ENCODE measurements at places on chromosomes 16 and 17. TPM values are rescaled to one million over a fixed set of nuclear protein-coding genes. Genes with fewer than 3 reads are reported as not detected.
A peak's percentile ranks its signal among the peaks of the same experiment; 100 is the strongest.

DNA sequence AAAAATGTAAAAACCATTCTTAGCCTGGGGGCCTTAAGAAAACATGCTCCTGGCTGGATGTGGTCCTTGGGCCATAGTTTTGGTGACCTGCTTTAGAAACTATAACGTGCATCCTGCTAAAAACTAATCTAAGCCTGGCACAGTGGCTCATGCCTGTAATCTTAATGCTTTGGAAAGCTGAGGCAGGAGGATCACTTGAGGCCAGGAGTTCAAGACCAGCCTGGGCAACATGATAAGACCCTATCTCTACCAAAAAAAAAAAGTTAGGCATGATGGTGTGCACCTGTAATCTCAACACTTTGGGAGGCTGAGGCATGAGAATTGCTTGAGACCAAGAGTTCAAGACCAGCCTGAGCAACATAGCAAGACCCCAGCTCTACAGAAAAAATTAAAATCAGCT, 183.8 kb upstream of the CHMP6 start:
- no peak for ATAC-seq

GRCh38 chr16:31079342-31079944, 5.2 kb downstream of the ZNF646 start:
- no peak for ATAC-seq

- ATAC-seq: no peak
Measured at GRCh38 chr16:23174622-23175021, 7.9 kb upstream of the SCNN1G start.

TVP23A gene
- total RNA-seq: 0.54 TPM

DNA sequence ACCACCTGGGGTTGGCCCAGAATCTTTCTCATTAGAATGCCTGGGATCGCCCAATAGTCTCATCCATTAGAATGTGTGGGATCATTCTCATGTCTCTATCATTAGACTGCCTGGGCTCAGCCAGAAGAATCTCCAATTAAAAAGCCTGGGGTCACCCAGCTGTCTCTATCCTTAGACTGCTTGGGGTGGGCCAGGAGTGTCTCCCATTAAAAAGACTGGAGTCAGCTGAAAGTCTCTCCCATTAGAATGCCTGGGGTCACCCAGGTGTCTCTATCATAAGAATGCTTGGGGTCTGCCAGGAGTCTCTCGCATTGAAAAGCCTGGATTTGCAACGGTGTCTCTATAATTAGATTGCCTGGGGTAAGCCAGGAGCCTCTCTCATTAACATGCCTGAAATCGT, 2225.7 kb downstream of the TP53TG3F start:
- no peak for ATAC-seq

DNA sequence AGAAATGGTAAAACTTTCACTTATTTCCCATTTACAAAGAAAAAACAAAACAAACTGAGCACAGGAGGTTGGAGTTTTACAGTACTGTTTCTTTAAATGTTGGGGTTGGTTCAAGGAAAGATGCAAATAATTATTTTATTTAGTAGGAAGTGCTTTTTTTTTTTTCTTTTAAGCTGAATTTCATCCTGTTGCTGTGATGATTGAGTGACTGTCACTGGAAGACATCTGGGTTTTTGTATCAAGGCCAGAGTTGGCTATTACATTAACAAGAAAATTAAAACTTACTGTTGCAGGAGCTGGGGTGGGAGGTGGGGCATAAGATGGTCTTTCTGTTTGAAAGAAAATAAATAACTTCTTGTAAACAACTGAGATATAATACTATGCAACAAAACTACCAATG, 2.3 kb downstream of the SMARCE1 start:
- ATAC-seq: no peak

DNA sequence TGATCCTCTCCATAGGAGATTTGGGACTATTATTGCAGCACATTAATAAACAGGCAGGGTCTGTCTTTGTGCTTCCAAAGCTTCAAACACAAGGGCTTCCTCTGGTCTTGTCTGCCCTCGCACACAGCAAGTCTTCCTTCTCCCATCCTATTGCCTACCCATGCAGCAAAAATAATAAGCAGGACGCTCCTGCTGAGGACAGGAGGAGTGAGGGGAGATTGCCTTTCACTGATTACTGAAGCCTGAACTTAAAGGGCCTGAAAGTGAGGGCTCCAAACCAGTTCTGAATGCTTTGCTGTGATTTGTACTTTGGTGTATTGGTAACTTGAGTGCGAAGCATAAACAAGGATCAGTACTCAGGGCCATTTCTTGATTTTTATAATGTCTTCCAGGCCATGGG, 197.6 kb upstream of the XYLT1 start:
- ATAC-seq: no peak

TSR3 gene
- total RNA-seq: 63.7 TPM

DNA sequence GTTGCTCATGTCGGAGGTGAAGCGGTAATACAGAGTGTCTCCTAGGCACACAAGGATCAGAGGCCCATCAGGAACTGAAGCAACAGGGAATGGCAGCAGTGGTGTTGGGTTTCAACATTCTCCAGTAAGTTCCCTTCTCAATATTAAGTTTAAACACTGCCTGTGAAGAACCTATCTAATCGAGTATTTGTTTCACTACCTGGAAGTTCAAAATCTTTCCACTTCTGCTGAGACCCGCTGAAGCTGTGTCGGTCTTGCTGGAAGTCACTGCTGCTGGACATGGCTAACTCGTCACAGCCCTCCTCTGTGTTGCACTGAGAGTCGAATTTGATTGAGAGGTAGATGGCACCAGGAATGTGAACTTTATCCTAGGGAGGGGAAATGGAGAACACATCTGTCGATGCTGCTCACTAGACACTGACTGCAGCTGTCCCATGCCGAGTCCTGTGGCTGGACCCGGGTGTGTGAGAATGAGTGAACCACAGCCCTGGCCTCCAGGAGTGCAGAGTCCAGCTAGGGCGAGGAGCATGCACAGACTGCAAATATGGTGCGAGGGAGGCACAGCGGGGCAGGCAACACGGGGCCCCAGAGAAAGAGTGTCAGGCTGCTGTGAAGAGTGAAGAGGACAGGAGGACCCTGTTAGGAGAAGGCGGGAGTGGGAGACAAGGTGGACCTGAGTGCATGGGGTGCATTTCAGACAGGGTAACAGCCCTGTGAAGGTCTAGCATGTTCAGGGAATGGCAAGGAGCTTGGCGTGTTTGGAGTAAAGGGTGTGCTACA, 50.1 kb upstream of the ATP2A3 start:
- no peak for ATAC-seq

- no peak for ATAC-seq
Measured at GRCh38 chr17:79150035-79150733, 75.6 kb downstream of the ENGASE start.

GRCh38 chr16:71917900-71918299, 22.6 kb downstream of the IST1 start:
- ATAC-seq: no peak

MARVELD3 gene
- not detected for total RNA-seq

DNA sequence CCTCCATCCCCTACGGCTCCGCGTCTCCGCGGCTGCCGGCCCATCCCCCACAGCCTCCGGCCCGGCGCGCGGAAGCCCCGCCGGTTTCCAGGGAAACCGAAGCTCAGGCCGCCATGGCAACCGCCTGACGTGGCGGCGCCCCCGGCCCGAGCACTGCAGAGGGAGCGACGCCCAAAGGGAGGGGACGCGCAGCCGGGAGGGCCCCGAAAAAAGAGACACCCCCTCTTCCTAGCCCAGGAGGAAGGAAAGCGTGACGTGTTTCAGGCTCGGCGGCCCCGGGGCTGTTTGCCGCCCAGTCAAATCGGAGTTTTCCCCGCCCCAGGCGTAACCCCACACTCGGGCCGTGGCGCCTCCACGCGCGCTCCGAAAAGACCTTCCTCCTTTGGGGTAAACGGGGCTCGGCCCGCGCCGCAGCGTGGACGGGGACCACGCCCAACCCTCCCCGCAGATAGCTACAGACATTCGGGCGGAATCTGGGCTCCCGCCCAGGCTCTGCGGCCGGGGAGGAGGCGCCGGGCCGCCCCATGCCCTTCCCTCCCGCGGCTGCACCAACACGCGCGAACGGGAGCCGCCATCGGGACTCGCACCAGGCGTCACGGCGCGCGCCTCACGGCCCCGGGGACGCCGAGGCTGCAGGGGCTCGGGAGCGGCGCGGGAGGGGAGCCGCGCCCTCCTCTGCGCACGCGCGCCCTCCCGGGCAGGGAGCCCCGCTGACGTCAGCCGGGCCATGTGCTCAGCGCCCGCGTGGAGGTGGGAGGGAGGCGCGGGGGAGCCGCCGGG, 7.5 kb downstream of the MNT start:
- peak; percentile 47 for ATAC-seq

HS3ST4 gene
- not detected for total RNA-seq

CRYM gene
- not detected for total RNA-seq

PRSS22 gene
- not detected for total RNA-seq

CCL17 gene
- not detected for total RNA-seq

DNA sequence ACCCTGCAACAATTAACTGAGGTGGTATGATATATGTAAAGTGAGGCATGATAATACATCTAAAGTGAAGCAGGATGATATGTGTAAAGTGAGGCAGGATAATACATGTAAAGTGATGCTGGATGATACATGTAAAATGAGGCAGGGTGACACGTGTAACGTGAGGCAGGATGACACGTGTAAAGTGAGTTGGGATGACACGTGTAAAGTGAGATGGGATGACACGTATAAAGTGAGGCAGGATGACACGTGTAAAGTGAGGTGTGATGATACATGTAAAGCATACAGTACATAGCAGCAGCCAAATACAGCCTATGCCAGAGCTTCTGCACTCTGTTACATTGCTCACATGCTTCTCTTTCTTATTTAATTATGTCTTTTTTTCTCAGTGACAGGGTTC, 184.4 kb upstream of the FOXF1 start:
- no peak for ATAC-seq

GRCh38 chr16:75238132-75238852, 13.1 kb downstream of the BCAR1 start:
- peak; percentile 85 for ATAC-seq

DNA sequence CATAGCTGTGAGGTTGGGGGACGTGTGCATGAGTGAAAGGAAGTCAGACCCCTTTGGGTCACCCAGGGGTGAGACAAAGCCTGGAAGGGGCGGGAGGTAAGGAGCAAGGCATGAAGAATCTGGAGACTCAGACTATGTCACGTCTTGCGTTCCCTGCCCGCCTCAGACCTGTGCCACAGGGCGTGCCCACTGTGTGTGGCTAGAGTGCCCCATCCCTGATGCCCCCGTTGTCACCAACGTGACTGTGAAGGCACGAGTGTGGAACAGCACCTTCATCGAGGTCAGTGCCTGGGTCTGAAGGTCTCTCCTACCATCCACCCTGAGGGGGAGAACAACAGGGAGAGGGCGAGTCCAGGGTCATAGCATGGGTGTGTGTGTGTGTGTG, 15.1 kb upstream of the PDK2 start:
- no peak for ATAC-seq

- ATAC-seq: no peak
Measured at GRCh38 chr16:84396537-84397008, 28.2 kb downstream of the ATP2C2 start.

- ATAC-seq: no peak
Measured at GRCh38 chr17:72470734-72471133, 349.9 kb downstream of the SOX9 start.

P2RX5 gene
- not detected for total RNA-seq

DNA sequence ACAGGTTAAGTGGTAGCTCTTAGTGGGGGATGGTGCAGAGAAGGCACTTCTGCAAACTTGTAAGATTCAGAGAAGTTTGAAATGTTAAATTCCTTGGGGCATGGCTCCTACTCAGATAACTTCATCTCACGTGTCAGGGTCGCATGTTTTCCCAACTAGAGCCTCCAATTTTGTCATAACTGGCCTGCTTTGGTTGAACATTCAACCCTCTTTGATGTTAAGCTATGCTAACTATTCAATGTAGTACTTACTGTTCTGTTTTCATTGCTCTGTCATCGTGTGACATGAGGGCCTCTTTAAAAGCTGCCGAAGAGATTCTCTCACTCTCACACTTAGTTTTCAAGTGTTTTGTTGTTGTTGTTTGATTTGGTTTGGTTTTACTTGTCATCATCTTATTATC, 280.8 kb downstream of the CDH11 start:
- no peak for ATAC-seq

GRCh38 chr16:24282141-24282540, 26.0 kb downstream of the CACNG3 start:
- no peak for ATAC-seq

DNA sequence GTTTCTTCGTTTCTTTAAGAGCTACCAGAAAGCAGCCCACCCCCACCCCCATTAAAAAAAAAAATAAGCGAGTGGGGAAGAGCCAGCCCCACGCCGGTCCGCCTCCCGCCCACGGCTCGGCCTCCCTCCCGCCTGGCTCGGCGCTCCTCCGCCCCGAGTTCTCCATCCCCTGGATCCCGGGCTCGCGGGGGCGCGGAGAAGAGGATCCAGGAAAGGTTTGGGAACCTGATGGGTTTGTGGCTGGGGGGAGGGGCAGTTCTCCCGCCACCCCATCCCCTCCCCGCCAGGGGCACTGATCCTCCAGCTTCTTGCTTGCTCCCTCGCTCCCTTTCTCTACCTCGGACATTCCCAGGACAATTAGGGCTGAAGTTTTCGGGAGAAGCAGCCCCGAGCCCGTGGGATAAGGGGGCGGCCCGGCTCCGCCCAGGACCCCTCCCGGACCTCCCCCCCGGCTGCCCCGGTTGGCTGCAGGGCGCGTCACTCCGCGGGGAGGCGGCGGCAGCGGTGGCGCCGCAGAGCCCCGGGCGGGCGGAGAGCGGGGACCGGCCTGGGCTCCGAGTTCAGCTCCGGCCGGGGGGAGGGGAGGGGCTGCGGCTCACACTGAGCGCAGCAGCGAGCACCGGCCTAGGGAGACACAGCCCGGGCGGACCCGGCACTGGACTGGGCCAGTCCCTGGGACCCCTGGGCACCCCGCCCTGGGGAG, 1.0 kb upstream of the SALL1 start:
- peak; percentile 39 for ATAC-seq

TNFRSF17 gene
- not detected for total RNA-seq

SPN gene
- 1.2 TPM for total RNA-seq

- no peak for ATAC-seq
Measured at GRCh38 chr16:53664724-53665345, 38.8 kb downstream of the RPGRIP1L start.

DNA sequence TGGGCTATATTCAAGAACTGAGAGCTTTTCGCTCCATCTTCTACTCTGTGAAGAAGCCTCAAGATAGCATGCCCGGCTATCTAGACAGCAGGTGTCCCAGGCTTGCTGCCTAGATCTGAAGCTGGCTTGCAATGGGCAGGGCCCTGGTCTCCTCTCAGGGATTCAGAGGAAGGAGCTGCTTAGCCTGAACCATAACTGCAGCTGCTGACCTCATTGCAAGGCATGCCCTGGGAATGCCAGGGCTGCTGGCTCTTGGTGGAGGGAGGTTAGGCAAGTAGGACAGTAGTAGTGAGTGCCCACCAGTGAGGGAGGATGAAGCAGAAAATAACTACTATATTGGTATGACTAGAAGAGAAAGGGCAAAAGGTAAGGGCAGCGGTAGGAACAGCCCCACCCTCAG, 21.3 kb upstream of the SLC35B1 start:
- ATAC-seq: no peak

- ATAC-seq: peak; percentile 98
Measured at GRCh38 chr17:996554-997344, at the start of gene TIMM22. Gene TIMM22, plus strand, starts transcription at chr17:997129. Its CDS starts 14 bp downstream, at chr17:997143.

GRCh38 chr16:86810062-86810461, 231.7 kb downstream of the FOXL1 start:
- no peak for ATAC-seq

Data from gastroesophageal sphincter (tissue), 4 donors.